ENCODE measurements at places on chromosomes 4 and X.

- DNase-seq, result no peak
Observed at GRCh38 chr4:165209796-165210195, 2.4 kb downstream of the KLHL2 start.

GRCh38 chr4:83929550-83929949, 393.6 kb downstream of the GPAT3 start:
- DNase-seq, result no peak

- no peak for DNase-seq
Observed at GRCh38 chr4:47672696-47673095, 165.2 kb downstream of the CORIN start.

DNA sequence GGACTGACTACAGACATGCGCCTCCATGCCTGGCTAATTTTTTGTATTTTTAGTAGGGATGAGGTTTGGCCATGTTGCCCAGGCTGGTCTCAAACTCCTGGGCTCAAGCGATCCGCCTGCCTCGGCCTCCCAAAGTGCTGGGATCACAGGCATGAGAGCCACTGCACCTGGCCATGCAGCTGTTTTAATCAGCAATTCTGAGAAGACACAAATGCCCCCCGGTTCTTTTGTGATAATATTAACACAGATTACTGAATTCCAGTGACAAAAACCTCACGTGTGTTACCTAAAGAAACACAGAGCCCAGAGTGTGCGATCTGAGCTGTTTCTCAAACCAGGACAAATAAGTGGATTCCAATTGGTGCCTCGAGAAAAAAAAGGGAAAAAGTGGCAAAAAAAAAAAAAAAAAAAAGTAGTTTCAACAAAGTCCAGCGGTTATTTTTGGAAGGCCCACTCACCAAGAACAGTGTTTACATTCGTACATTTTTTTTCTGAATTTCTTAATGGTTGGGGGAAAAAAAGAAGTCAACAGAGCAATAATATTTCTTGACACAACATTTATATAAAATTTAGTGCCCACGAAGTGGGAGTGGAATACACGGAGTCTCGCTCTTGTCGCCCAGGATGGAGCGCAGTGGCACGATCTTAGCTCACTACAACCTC, 17.2 kb downstream of the DHRSX start:
- no peak for DNase-seq

DNA sequence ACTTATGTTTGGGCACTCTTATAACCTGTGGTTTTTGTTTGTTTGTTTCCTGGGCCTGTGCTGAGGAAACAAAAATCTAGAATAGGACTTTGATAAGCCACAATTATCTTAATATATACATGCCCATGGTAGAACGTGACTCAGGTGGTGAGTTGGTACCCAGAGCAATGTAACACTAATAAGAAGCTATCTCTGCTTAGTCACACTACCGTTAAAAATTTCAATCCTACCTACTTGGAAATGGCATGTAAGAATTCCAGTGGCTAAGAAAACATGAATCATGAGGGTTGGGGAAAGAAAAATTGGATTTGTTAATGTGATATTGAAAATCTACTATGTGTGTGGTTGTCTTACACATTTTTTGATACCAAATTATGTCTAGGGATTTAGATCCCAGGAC, 30.5 kb upstream of the ADGRG2 start:
- DNase-seq, result no peak

DNA sequence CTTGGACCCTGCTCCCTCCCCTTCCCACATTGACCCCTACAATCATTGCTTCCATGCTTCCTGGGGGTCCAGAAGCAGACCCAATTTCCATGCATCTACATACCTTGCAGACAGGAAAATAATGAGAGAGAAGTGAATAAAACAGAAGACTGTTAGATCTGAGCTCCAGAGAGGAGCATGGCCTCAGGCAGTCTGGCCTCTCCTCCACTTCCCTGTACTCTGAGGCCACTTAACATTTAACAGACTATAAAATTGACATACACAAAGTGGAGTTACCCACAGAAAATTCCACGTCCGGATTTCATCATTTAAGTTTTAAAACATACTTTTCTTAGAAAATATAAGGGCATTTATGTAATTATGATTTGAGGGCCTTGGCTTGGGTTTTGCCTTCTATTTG, 2.1 kb upstream of the PRSS12 start:
- DNase-seq, result no peak

GRCh38 chrX:46662188-46662958, 88.8 kb downstream of the CHST7 start:
- DNase-seq, result no peak

DNA sequence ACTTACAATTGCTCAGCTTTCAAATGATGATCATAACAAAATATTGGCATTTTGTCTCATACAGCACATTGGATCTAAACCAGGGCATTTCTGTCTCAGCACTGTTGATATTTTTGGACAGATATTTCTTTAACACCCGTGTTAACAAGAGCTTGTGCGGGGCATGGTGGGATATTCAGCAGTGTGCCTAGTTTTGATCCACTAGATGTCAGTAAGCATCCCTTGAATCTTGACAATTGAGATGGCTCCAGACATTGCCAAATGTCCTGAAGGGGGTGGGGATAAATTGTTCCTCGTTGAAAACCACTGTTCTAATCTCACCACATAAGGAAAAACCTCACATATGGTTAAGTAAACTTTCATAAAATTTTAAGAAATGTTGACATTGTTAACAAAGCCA, 806.3 kb downstream of the STIM2 start:
- DNase-seq, result no peak

- DNase-seq, result no peak
Observed at GRCh38 chrX:28042260-28042659, 61.0 kb upstream of the DCAF8L1 start.

DNA sequence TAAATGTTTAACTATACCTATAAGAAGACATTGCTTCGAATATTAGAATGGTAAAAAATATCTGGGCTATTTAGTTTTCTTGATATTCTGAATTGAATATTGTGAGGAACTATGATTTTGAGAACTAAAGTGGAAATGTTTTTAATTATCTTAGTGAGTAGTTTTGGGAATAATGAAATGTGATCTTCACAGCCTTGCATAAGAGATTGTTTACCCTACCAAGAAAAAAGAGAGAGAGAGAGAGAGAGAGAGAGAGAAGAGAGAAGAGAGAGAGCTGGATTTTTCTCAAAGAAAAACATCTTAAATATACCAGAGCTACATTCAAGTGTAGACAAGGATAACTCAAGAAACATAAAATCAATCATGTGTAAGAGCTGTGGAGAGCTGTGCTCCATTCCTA, 148.7 kb upstream of the MAD2L1 start:
- DNase-seq, result no peak

- no peak for DNase-seq
Observed at GRCh38 chr4:112956484-112956896, 93.0 kb upstream of the ANK2 start.

DNA sequence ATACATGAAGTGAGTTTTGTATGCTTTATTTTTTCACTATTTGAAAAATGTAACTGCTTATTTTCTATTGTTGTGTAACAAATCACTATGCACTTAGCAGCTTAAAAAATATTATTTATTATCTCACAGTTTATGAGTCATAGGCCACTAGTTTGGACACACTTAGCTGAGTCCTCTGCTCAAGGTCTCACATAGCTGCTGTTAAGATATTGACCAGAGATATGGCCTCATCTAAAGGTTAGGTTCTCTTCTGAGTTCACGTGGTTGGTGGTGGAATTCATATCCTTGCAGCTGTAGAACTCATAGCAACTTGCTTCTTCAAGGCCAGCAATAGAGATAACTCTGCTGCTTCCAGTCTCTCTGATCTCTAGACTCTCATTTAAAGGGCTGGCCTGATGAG, 534.4 kb downstream of the SPRY1 start:
- no peak for DNase-seq

DNA sequence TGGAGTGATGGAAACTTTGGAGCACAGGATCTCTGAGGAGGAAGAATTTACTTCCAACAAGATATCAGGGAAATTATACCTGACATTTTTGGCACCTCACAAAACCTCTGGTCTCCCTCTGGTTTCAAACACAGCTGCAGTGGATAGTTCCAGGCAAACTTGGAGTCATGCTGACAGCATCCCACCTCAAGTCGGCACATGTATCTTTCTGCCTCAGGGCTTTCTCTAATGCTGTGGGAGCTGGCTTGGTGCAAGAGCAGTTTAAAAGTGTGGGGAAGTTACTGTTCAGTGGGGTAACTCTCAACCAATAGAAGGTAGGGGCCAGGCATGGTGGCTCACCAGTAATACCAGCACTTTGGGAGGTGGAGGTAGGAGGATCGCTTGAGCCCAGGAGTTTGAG, 207.1 kb upstream of the NHS start:
- no peak for DNase-seq

DNA sequence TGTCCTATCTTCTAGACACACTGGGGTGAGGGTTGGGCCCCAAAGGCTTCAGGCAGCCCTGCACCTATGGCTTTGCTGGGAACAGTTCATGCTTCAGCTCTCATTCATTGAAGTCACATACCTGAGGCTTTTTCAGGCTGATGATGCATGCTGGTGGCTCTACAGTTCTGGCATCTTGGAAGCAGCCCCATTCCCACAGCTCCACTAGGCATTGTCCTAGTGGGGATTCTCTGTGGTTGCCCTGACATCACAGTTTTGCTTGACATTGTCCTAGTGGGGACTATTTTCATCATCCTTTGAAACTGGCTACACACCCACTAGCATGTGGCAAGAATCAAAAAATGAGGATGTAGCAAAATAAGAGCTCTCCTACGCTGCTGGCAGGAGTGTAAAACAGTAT, 37.7 kb upstream of the C4orf17 start:
- DNase-seq, result no peak

DNA sequence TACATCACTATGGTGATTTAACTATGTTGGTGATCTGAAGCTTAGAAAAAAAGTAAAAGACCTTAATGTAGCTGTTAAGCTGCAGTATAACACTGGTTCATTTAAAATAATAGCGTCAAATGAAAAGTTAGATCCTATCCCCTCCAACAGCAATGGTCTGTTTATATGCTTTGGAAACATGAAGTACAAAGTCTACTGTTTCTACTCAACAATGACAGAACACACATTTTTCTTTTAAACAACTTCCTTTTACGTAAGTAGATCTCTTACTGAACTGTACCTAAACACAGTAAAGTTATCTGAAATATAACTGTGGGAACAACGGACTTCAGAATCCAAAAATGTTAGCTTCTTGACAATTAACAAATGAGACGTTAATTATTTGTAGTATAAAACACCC, 35.3 kb downstream of the BOD1L1 start:
- no peak for DNase-seq

- DNase-seq, result no peak
Observed at GRCh38 chr4:180377741-180378140, 1865.5 kb upstream of the TENM3 start.

DNA sequence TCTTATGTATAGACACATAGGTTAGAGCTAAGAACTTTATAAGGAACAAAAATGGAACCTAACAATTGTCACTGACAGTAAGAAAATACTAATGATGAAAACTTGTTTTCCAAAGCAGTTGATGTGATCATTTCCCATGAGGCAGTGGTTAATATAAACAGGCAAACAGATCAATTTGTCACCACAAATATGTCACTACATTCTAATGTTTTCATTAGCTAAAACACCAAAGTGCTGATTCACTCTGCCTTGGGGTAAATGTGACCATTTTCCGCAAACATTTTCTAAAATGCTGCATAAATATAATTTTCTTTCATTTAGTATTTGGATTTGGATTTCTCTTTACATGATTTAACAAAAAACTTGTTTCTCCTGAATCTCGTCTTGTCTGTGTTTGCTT, 408.9 kb upstream of the CTSO start:
- DNase-seq, result no peak

GRCh38 chrX:40671126-40671525, 23.8 kb upstream of the CXorf38 start:
- DNase-seq, result no peak

- DNase-seq, result no peak
Observed at GRCh38 chr4:3671571-3672464, 94.4 kb upstream of the ADRA2C start.

GRCh38 chr4:121272526-121272925, 108.3 kb downstream of the QRFPR start:
- no peak for DNase-seq

DNA sequence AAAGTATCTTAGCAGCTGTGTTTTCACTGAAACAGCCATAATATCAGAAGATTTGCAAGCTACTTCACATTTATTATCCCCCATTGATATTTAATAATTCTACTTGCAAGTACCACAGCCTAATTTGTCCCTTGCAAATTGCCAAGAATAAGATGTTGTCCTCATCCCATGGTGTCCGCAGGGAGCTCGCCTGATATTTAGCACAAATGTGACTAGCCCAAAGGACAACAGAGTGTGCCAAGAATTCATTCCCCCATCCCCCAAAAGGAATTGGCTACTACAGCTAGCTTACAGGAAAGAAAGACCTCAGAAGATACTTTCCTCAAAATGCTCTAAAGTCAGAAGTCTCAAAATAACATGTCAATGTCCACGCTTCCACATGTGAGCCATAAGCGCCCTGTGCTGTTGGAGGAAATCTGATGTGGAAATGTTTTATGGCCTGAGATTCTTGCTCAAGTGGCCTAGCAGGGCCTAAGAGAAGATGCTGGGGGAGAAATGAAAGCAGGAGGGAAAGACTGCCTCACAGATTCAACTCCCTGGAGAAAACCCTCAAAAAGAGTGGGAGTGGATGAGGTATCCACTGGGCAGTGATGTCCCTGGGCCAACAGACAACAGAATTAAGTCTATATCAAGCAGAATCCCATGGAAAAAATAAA, 111.4 kb downstream of the SH3KBP1 start:
- no peak for DNase-seq

Measured in left forelimb (tissue), 1 donor.